ENCODE measurements at places on chromosomes 1 and 21. TPM values are rescaled to one million over a fixed set of nuclear protein-coding genes. Genes with fewer than 3 reads are reported as not detected.

DNA sequence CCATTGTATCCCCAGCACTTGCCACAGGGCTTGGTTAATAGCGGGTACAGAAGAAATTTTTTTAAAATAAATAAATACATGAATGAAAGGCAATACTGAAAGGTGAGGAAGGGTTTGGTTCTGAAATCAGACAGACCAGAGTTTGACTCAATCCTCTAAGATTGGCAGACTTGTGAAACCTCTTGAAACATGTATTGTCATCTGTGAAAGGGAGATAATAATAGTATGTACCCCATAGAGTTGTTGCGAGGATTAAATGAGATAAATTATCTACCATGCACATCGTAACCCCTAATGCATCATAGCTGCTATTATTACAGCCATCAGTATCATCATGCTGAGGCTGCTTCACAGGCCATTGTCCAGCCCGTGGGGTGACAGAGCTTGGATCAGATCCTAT is 41.4 kb downstream of the S1PR1 start:
- H3K27ac ChIP-seq: no peak overlapping the region
- H3K27me3 ChIP-seq: no peaks in the 10 kb centered on the region
- no peaks in the 10 kb centered on the region for H3K4me1 ChIP-seq
- no peak overlapping the region for H3K4me3 ChIP-seq
- DNase-seq: no peak
- H3K36me3 ChIP-seq: no peaks in the 10 kb centered on the region

DNA sequence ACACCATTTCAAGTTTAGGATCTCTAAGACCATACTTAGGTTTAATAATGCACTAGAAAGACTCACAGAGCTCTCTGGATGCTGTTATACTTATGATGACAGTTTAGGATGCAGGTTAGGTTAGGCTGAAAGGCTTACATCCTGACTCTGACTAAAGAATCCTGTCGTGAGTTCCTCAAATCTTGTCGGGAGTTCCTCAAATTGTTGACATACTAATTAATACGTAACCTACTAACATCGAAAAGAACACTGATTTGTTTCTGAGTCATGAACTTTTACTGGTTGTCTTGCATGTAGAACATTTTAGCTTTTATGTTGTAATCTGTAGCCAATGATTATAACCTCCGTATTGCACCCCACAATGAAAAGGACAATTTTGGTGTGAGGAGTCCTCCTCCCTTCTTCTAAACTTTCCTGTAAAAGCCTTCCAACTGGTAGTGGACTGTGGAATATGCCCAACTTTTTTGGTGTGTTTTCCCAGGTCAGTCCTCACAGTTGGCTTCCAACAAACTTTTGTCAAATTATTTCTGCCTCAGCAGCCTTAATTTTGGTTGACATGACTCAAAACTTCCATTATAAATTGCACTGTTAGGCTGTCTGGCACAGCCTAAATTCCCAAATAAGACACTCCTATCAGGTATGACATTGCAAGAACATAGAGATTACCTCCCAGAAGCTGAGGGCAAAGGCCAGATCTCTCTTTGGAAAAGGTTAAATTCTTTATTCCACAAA is 107.9 kb upstream of the PALMD start:
- H3K36me3 ChIP-seq: no peaks in the 10 kb centered on the region
- no peak overlapping the region for H3K27ac ChIP-seq
- no peak overlapping the region for H3K4me3 ChIP-seq
- H3K4me1 ChIP-seq: no peaks in the 10 kb centered on the region

DNA sequence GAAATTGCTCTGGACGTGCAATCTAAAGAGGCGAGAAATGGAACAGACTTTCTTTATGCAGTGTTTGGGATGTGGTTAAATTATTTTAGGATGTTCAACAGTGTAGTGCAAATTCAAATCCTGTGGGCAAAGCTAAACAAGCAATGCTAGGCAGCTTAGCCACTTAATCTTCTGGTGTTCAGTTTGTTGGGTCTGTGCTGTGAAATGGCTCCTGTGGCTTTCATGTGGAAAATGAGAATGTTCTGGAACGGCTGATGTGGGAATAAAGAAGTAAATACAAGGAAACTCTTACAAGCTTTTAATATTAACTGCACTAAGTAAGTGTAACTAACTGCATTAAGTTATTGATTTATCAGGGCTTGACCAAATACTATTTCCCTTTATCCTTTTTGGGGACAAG is 766.6 kb downstream of the ADGRL2 start:
- no peaks in the 10 kb centered on the region for H3K4me1 ChIP-seq
- no peak overlapping the region for H3K4me3 ChIP-seq
- no peaks in the 10 kb centered on the region for H3K36me3 ChIP-seq
- no peak overlapping the region for H3K27ac ChIP-seq
- H3K27me3 ChIP-seq: no peaks in the 10 kb centered on the region
- peak; percentile 11 for DNase-seq

The DNAH14 gene
- 7.5 TPM for polyA plus RNA-seq

The SLC6A17 gene
- polyA plus RNA-seq: 0.09 TPM
